ENCODE measurements at places on chromosomes 11 and 22. TPM values are rescaled to one million over a fixed set of nuclear protein-coding genes. Genes with fewer than 3 reads are reported as not detected.

Gene SORL1
- 47.5 TPM for total RNA-seq

DNA sequence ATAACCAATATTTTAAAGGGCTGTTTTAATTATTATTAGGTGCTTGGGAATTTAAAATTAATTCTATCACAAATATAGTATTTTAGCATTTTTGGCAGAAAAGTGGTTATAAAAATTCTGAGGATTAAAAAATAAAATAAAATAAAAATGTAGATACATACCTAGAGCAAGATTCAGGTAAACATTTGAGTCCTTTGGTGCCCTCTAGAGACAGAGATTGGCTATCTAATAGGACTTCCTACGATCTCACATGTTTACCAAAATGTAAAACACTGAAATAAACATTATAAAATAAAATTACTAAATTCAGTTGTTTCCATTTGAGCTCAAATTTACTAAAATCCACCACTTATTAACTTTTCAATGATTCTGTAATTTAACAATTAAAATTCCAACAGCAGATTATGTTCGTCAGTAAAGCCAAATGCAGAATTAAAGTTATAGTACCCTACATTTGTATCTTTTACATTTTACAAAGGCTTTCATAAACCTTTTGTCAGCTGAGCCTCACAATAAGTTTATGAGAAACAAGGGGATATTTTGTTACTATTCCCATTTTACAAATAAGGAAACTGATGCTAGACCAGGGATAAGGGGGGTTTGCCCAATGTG lies 27.7 kb downstream of the SLC36A4 start:
- H3K36me3 ChIP-seq = no peaks in the 10 kb centered on the region
- H3K27ac ChIP-seq = no peak overlapping the region
- H3K27me3 ChIP-seq = no peaks in the 10 kb centered on the region
- H3K4me1 ChIP-seq = no peaks in the 10 kb centered on the region
- no peak overlapping the region for H3K4me3 ChIP-seq

Gene YPEL4
- 0.25 TPM for total RNA-seq

GRCh38 chr22:50361688-50362087 lies 18.6 kb downstream of the PPP6R2 start:
- DNase-seq = no peak
- no peak overlapping the region for H3K4me3 ChIP-seq
- no peaks in the 10 kb centered on the region for H3K27me3 ChIP-seq
- no peak overlapping the region for H3K27ac ChIP-seq
- peaks cover 8% of the 10 kb centered on the region for H3K4me1 ChIP-seq
- H3K36me3 ChIP-seq = no peaks in the 10 kb centered on the region

Gene SLC25A22
- total RNA-seq = 45.7 TPM

GRCh38 chr11:69335781-69336405 lies 41.9 kb downstream of the MYEOV start:
- peak; percentile 12 for DNase-seq
- H3K4me1 ChIP-seq = peaks cover 5% of the 10 kb centered on the region
- H3K4me3 ChIP-seq = no peak overlapping the region

DNA sequence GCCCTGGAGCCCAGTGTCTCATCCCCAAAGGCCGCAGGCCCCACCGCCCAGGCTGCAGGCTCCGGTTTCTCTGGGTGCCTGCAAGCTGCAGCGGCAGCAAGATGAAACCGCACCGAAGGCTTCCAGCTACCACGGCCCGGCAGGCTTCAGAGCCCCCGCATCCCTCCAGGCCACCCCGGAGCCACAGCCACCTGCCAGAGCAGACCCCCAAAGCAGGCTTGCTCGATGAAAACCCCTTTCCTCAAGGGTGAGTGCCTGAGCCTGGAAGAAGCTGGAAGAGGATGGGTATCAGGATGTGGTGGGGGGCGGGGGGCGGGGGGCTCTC lies 24.5 kb upstream of the GNB1L start:
- H3K4me3 ChIP-seq = no peak overlapping the region
- no peaks in the 10 kb centered on the region for H3K36me3 ChIP-seq
- no peaks in the 10 kb centered on the region for H3K27me3 ChIP-seq
- no peak overlapping the region for H3K27ac ChIP-seq
- DNase-seq = no peak
- H3K4me1 ChIP-seq = no peaks in the 10 kb centered on the region

- DNase-seq = no peak
- H3K4me1 ChIP-seq = no peaks in the 10 kb centered on the region
- H3K27me3 ChIP-seq = no peaks in the 10 kb centered on the region
- no peak overlapping the region for H3K27ac ChIP-seq
- H3K4me3 ChIP-seq = no peak overlapping the region
- no peaks in the 10 kb centered on the region for H3K36me3 ChIP-seq
Measured at GRCh38 chr11:89205378-89205777, 27.7 kb downstream of the TYR start.

Gene CNTN5
- total RNA-seq = 0.47 TPM

Gene OPCML
- 0.16 TPM for total RNA-seq

- no peaks in the 10 kb centered on the region for H3K36me3 ChIP-seq
- no peaks in the 10 kb centered on the region for H3K27me3 ChIP-seq
- H3K4me1 ChIP-seq = no peaks in the 10 kb centered on the region
Measured at GRCh38 chr11:57072640-57073039, 83.9 kb downstream of the OR5AK2 start.

DNA sequence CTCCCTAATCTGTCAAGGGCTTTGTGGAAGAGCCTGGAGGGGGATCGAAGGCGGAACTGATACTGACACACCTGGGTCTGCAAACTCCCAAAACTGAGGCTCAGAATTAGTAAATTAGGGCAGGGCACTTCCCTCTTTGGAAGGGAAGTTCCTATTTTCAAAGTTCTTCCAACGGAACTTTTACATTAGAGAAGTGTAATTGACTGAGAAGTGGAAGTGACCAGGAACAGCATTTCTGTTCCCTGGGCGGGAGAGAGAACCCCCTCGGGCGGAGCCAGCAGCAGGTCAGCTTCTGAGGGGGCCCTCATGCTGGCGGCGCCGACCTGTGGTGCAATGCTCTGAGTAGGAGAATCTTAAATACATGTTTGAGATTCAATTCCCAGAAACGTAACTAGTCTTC lies 1.1 kb upstream of the CBL start:
- no peak for DNase-seq
- H3K4me3 ChIP-seq = no peak overlapping the region
- peaks cover 9% of the 10 kb centered on the region for H3K4me1 ChIP-seq
- no peaks in the 10 kb centered on the region for H3K36me3 ChIP-seq
- H3K27me3 ChIP-seq = no peaks in the 10 kb centered on the region

Gene C11orf16
- total RNA-seq = not detected

- no peaks in the 10 kb centered on the region for H3K36me3 ChIP-seq
- H3K27me3 ChIP-seq = no peaks in the 10 kb centered on the region
- no peak overlapping the region for H3K27ac ChIP-seq
- DNase-seq = no peak
Measured at GRCh38 chr11:44032299-44033085, 15.3 kb upstream of the ACCSL start.

- no peaks in the 10 kb centered on the region for H3K27me3 ChIP-seq
- no peaks in the 10 kb centered on the region for H3K4me1 ChIP-seq
- no peak for DNase-seq
- no peak overlapping the region for H3K27ac ChIP-seq
- H3K4me3 ChIP-seq = no peak overlapping the region
- H3K36me3 ChIP-seq = no peaks in the 10 kb centered on the region
Measured at GRCh38 chr11:36051235-36052144, 107.6 kb downstream of the LDLRAD3 start.

Gene GLB1L2
- 7.7 TPM for total RNA-seq

Gene SESN3
- 13.6 TPM for total RNA-seq

GRCh38 chr11:30016588-30017363 lies at the start of gene KCNA4:
TSS of gene KCNA4 (minus strand) at chr11:30017030. CDS start at chr11:30012678, 4,352 bp downstream.
- H3K4me3 ChIP-seq = peak within 1 kb of the TSS; percentile 24
- no peak for DNase-seq
- H3K27ac ChIP-seq = no peak within 1 kb of the TSS

GRCh38 chr11:58963551-58964104 lies 24.3 kb downstream of the GLYATL1 start:
- H3K27ac ChIP-seq = no peak overlapping the region
- no peaks in the 10 kb centered on the region for H3K27me3 ChIP-seq
- H3K36me3 ChIP-seq = no peaks in the 10 kb centered on the region
- DNase-seq = no peak
- H3K4me1 ChIP-seq = no peaks in the 10 kb centered on the region

GRCh38 chr11:35579557-35580396 lies 38.5 kb upstream of the FJX1 start:
- H3K36me3 ChIP-seq = no peaks in the 10 kb centered on the region
- H3K27ac ChIP-seq = no peak overlapping the region
- H3K27me3 ChIP-seq = no peaks in the 10 kb centered on the region
- H3K4me3 ChIP-seq = no peak overlapping the region
- no peaks in the 10 kb centered on the region for H3K4me1 ChIP-seq
- no peak for DNase-seq

Gene MUC5AC
- not detected for total RNA-seq

- no peak overlapping the region for H3K4me3 ChIP-seq
- peaks cover 5% of the 10 kb centered on the region for H3K4me1 ChIP-seq
- H3K27ac ChIP-seq = no peak overlapping the region
Measured at GRCh38 chr22:31830721-31831070, 76.9 kb downstream of the DEPDC5 start.

Gene CXCR5
- 0.09 TPM for total RNA-seq

DNA sequence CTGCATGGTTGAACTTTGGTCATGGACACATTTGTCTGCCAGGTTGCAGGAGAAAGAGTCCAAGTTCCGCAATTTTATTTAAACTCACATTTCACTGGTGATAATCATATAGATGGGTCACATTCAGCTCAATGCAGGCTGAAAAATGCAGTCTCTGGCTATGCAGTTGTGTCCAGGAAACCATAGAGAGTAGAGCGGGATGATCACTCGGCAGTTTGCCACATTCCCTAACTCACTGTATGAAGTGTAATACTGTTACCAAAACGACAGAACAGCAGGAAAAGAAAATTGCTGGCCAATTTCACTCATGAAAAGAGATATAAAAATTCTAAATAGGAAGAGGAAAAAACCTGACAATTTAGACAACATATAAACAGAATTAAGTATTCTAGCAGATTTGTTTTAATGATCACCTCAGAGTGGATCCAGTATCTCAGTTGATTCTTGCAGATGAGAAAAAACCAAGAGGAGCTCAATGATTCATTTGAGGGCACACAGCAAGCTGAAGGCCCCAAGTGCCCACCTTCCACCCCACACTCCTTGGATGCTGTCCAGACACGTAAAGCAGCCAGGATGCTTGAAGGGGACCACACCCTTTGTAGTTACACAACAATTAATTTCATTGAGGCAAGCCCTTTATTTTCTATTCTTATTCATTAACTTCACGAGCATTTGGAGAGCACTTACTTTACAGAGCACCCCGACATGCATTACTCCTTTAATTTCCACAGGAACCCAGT lies 422.3 kb downstream of the SOX6 start:
- H3K4me3 ChIP-seq = no peak overlapping the region
- DNase-seq = no peak
- no peak overlapping the region for H3K27ac ChIP-seq
- H3K27me3 ChIP-seq = no peaks in the 10 kb centered on the region
- H3K36me3 ChIP-seq = no peaks in the 10 kb centered on the region

DNA sequence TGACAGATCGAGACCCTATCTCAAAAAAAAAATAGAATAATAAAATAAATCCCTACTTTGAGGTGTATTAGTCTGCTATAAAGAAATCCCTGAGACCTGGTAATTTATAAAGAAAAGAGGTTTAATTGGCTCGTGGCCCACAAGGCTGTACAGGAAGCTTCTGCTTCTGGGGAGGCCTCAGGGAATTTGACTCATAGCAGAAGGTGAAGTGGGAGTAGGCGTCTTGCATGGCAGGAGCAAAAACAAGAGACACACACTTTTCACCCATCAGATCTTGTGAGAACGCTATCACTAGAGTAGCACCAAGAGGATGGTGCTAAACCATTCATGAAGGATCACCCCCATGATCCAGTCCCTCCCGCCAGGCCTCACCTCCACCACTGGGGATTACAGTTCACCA lies 29.2 kb downstream of the CDPF1 start:
- DNase-seq = no peak
- no peaks in the 10 kb centered on the region for H3K4me1 ChIP-seq
- no peaks in the 10 kb centered on the region for H3K27me3 ChIP-seq
- no peak overlapping the region for H3K4me3 ChIP-seq
- no peak overlapping the region for H3K27ac ChIP-seq

- no peaks in the 10 kb centered on the region for H3K4me1 ChIP-seq
- H3K27me3 ChIP-seq = no peaks in the 10 kb centered on the region
- H3K4me3 ChIP-seq = no peak overlapping the region
- DNase-seq = no peak
Measured at GRCh38 chr11:122068837-122069236, 47.2 kb downstream of the BLID start.

- H3K27ac ChIP-seq = no peak overlapping the region
- peaks cover 7% of the 10 kb centered on the region for H3K4me1 ChIP-seq
- H3K27me3 ChIP-seq = no peaks in the 10 kb centered on the region
- no peak for DNase-seq
- no peak overlapping the region for H3K4me3 ChIP-seq
Measured at GRCh38 chr11:76836613-76837291, 24.0 kb upstream of the ACER3 start.

Gene OLFML1
- 2.0 TPM for total RNA-seq

Gene UVRAG
- total RNA-seq = 7.1 TPM

GRCh38 chr11:1150769-1151365 lies 6.9 kb upstream of the MUC5AC start:
- no peak overlapping the region for H3K27ac ChIP-seq
- H3K4me1 ChIP-seq = no peaks in the 10 kb centered on the region
- no peak overlapping the region for H3K4me3 ChIP-seq
- peak; percentile 30 for DNase-seq
- H3K27me3 ChIP-seq = no peaks in the 10 kb centered on the region
- H3K36me3 ChIP-seq = no peaks in the 10 kb centered on the region

DNA sequence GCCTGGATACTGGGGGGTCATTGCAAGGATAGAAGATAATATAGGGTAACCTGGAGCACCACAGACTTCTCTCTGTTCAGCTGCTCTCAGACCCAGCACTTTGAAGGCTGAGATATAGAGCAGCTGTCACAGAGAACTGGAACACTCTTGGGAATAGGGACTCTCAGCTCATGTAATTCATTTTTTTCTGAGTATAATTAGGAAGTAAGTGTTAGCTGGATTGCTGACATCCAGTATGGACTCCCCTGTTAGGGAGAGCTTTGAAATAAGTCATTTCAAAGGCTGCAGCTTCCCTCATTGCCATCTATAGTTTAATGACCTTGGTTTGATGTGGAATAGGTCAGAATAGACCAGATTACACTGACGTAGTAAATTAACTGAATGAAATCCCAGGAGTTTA lies 120.8 kb upstream of the POU2AF2 start:
- no peaks in the 10 kb centered on the region for H3K27me3 ChIP-seq
- no peaks in the 10 kb centered on the region for H3K4me1 ChIP-seq
- DNase-seq = no peak
- H3K4me3 ChIP-seq = no peak overlapping the region

Gene RANGAP1
- 29.0 TPM for total RNA-seq

DNA sequence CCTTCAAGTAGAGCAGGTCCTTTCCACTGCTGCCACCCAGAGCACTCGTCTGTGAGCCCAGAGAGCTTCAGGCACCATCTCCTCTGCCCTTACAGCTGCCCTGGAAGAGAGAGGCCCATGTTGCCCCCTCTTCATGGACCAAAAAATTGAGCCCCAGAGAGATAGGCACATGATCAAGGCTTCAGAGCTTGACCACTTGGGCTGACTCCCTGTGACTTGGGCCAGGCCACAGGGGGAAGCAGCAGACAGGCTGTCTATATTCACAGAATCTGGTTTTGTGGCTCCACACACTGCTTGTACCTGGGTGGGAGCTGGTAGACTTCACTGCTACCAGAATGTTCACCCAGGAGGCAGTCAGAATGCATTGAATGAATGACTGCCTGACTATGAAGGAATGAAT lies 58.2 kb downstream of the SMIM38 start:
- no peaks in the 10 kb centered on the region for H3K4me1 ChIP-seq
- H3K4me3 ChIP-seq = no peak overlapping the region
- H3K27ac ChIP-seq = no peak overlapping the region
- no peak for DNase-seq
- H3K27me3 ChIP-seq = no peaks in the 10 kb centered on the region

Gene MICAL3
- total RNA-seq = 24.2 TPM
